ENCODE measurements at places on chromosomes 7 and 10. TPM values are rescaled to one million over a fixed set of nuclear protein-coding genes. Genes with fewer than 3 reads are reported as not detected.

Gene FAM24A
- total RNA-seq: not detected

Gene GIMAP6
- total RNA-seq: not detected

Gene PALD1
- 0.31 TPM for total RNA-seq

Gene CCZ1B
- 46.0 TPM for total RNA-seq

Gene ADD3
- total RNA-seq: 371 TPM

Gene AKR1C1
- total RNA-seq: 1.7 TPM

Gene COBL
- total RNA-seq: 16.2 TPM

Gene CHCHD3
- 106 TPM for total RNA-seq

Gene IGFBP1
- not detected for total RNA-seq

Gene NDUFA5
- 45.1 TPM for total RNA-seq

Gene WDR11
- total RNA-seq: 82.1 TPM

Gene CPVL
- total RNA-seq: 4.6 TPM

Gene KLF14
- under 0.01 TPM for total RNA-seq

Gene SYNPO2L
- total RNA-seq: not detected

Gene VSTM4
- total RNA-seq: not detected

Gene BTBD16
- total RNA-seq: not detected

Gene PAPOLB
- under 0.01 TPM for total RNA-seq

Gene GDF2
- total RNA-seq: not detected

Gene HOXA6
- 0.33 TPM for total RNA-seq

Gene SLC18A3
- total RNA-seq: not detected

Gene OGDHL
- total RNA-seq: under 0.01 TPM

Gene PRSS1
- total RNA-seq: not detected

Gene DOCK1
- 45.4 TPM for total RNA-seq

Gene SOSTDC1
- total RNA-seq: not detected
